ENCODE measurements at places on chromosomes 1 and 21.

DNA sequence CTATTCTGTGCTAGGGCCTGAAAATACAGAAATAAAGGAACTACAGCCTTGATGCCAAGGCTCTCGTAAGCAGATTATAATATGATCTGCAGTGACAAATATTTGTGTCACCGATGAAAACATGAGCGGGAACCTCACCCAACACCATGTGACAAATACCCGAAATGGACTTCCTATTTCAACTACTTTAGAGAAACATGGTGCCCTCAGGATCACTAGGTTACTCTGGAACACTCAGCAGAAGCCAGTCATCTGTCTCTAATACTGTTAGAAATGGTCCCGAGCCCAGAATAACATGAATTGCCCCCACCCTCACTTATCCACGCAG is 463 bp upstream of the VAMP3 start:
- DNase-seq: no peak

DNA sequence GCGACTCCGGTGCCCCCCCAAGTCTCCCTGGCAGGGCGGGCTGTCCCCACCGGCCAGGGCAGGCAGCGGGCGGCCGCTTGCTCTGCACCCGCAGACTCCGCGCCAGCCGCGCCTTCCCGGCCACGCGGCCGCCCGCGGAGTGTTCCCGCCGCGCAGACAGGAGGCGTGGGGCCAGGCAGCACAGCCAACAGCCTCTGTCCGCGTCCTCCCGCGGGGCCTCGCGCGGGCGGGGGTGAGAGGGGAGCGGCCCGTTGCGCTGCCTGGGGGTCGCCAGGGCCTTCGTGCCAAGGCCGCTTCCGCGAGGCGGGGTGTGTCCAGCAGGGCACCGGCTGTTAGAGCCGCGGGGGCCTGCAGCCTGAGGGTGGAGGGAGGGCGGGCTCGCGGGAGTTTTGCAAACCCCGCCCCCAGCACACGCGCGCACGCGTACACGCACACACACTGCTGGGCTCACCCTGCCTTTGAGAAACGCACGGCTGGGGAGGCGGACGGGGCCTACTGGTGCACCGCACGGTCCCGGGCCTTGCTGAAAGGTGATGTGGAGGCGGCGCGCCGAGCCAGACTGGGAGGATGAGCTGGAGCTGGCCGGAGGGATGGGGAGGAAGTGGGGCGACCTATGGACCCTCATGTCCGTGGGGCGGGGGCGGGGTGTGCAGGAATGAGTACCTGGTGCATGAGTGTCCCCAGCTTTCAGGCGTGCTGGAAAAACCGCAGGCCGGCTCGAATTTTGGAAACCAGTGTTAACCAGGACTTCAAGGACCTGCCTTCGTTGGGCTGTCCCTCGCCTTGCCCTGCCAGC is 41.5 kb downstream of the KIAA1614 start:
- DNase-seq: peak; percentile 47

DNA sequence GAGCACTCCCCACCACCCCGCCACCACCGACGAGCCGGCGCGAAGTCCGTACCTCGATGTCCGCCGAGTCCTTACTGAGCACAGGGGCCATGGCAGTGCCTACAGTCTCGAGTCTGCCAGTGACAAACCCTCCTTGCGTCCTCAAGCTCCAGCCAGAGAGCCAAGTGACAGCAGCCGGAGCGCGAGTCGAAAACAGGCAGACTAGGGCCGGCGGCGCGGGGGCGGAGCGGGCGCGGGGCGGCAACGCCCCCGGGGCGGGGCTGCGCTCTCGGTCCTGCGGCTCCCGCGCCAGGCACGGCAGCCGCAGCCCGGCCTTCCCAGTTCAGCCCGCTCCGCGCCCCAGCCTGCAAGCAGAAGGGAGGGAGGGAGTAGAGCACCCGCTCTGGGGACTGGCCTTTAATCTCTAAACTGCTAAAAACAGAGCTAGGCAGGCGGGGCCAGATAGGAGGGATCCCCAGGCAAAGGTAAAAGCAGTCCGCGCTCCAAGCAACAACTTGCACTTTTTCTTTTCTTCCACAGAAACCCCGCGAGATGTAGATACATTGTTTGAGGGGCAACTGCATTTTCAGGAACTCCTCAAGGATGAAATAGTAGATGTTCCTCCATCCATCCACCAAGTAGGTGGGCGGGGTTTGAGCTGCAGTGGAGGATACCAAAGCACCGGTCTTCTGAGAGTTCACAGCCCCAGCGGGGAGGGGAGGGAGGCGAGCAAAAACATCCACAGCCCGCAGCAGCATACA is at the start of gene DPYD:
Gene DPYD, minus strand, starts transcription at position 203 of the 740 bp plus-strand sequence. Its CDS starts 112 bp downstream, at position 91.
- peak; percentile 58 for DNase-seq

DNA sequence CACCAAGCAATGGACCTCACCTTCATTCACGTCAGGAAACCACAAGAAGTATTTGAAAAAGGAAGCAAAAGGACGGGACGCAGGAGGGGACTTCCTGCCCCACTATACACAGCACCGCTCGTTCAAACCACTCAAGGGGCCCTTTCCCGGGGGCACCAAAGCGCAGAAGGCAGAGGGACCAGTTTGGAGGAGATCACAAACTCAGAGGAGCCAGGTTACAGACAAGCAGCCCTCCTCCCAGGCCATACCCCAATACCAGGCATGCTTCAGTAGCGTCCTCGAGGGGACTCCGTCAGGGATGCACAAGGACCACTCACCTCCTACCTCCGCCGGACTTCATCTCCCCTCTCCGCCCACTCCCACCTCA is 685 bp downstream of the CRTC2 start:
- DNase-seq: no peak

GRCh38 chr1:11845641-11846335 is 1.8 kb downstream of the NPPA start:
- no peak for DNase-seq

DNA sequence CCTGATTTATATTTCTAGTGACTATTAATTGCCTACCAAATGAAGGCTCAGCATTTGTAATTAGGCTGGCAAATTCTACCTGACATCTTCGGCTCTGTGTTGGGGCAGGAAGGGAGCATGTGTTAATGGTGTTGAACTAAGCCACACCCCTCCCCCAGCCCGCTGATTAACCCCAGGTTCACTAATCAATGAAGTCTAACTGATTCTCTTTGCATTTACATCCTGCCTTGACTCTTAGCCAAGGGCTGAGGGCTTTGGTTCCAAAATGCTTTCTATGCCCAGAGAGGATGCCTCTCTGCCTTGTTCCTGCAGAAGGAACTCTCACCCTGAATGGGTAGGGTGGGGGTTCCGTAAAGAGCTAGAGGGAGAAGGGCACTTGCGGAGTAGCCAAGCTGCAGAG is 393.1 kb downstream of the CAMTA1 start:
- no peak for DNase-seq

DNA sequence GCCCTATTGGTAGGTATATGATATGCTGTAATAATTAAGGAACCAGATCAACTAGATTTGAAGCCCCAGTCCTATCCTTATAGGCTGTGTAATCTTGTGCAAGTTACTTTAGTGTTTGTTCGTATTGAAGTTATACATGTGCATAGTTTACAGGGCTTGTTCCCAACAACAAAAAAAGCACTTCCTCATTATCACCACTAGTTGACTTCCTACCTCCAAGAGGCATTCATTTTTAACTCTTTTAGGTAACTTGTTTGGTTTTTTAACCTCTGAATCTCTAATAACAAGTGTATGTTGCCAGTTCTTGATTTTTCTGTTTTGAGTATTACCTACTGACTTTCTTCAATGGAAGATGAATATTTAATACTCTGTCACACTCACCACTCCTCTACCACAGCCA is 71.9 kb downstream of the ST3GAL3 start:
- DNase-seq: no peak

DNA sequence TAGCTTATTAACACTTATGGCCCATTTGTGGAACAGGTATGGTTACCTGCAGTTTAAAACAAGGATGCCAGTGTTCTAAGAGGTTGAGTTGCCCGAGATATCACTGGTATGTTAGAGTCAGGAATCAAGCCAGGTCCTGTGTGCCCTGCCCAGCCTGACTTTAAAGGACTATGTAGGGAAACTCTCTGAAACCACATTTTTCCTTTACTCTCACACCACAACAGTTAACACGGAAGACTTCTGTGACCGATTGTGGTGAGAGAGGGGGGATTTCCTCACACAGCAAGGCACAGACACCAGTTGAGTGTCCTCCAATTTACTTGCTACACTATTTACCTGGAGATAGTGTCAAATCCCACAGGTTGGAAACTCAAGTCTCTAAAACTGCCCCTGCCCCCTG is 47.8 kb downstream of the UCK2 start:
- no peak for DNase-seq

GRCh38 chr1:116323491-116323890 is 49.6 kb upstream of the ATP1A1 start:
- no peak for DNase-seq

GRCh38 chr21:36437745-36438128 is 42.2 kb downstream of the CLDN14 start:
- DNase-seq: no peak

DNA sequence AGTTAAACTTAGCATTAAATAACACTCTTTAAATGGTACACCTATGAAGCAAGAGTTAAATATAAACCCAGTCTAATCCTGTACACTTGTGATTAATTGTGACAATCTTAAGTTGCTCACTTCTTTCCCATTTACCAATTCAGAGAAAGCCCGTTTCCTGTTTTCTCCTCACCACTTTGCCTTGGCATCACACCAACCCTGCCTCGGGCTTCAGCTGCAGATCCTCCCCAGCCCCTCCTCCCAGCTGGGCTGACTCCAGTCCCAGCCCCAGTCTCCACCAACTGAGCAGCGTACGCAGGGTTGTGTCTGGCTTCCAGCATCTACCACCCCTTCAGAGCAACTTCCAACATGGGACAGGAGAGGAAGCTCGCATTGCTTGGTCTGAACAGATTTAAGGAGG is 4.1 kb downstream of the PYCR2 start:
- no peak for DNase-seq

GRCh38 chr1:76615253-76616035 is 251.8 kb upstream of the ST6GALNAC5 start:
- no peak for DNase-seq

DNA sequence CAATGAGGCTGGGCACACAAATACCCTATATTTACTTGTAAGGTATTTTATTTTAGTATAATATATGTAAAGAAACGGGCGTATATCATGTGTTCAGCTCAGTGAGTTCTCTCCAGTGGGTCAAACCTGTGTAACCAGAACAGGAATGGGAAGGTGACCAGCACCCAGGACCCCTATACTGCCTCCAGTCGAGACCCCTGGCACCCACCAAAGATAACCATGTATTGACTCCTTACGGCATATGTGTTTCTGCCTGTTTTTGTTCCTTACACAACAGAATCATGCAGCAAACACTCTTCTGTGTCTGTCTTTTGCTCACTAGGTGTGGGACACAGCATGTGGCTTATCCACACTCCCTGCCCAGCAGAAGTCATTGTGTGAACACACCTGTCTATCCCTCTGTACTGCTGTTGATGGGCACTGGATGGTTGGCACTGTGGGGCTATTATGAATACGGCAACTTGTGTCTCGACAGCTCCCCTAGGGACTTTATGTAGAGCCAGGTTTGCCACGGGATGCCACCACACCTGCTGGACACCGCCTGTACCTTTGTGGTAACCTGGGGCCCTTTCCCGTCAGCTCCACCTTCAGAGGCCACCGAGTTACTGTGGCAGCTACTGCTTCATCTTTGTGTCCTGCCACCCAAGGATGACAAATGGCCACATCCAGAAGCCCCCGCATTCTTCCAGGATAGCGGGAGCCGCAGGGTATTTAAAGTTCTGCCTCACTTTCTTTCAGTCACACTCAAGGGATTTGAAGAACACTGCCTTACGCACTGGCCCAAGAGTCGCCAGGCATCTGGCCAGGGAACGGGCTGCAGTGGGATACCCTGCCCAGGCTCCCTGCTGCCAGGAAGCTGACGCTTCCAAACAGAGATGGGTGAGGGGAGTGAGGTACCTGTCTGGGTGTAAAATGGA is 23.5 kb upstream of the C2CD2 start:
- no peak for DNase-seq

DNA sequence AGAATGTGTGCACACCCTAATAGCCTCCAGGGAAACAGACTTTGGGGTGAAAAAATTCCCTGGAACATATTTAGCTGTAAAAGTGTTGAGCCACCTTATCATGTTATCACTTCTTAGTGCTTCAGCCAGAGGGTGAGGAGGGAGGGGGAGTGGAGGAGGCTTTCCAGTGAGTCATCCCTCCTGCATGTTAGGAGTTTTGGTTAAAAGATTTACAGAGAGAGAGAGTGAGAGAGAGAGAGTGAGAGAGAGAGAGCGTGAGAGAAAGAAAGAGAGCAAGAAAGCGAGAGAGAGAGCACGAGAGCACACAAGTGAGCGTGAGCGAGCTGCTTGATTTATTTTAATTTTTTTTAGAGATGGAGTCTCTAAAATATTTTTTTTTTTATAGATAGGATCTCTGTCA is 13.5 kb upstream of the CACNA1E start:
- DNase-seq: no peak

- DNase-seq: no peak
Measured at GRCh38 chr1:153387001-153387400, 3.9 kb downstream of the S100A8 start.

DNA sequence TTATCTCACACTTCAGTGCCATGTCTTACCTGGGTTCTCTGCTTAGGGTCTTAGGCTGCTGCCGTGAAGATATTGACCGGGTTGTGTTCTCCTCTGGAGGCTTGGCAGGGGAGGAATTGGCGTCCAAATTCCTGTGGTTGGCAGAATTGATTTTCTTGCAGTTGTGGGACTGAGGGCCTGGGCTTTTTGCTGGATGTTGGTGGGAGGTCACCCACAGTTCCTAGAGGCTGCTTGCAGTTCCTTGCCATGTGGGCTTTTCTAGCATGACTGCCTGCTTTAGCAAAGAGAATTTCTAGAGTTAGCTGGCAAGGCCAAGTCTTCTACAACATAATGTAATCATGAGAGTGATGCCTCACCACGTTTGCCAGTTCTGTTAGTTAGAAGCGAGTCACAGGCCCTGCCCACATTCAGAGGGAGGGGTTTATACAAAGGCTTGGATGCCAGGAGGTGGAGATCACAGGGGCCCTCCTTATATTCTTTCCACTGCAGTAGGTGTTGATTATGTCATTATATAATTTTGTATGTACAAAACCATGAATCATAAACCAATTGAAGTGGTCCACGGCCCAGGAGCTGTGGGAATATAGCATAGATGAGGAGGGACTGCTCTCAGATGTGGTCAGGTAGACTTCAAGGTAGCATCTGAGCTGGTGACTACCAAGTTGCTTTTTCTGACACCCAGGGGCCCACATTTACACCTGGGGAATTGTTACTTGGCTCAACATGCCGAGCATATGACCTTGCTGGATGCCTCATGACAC is 6.6 kb downstream of the UBL4B start:
- no peak for DNase-seq

DNA sequence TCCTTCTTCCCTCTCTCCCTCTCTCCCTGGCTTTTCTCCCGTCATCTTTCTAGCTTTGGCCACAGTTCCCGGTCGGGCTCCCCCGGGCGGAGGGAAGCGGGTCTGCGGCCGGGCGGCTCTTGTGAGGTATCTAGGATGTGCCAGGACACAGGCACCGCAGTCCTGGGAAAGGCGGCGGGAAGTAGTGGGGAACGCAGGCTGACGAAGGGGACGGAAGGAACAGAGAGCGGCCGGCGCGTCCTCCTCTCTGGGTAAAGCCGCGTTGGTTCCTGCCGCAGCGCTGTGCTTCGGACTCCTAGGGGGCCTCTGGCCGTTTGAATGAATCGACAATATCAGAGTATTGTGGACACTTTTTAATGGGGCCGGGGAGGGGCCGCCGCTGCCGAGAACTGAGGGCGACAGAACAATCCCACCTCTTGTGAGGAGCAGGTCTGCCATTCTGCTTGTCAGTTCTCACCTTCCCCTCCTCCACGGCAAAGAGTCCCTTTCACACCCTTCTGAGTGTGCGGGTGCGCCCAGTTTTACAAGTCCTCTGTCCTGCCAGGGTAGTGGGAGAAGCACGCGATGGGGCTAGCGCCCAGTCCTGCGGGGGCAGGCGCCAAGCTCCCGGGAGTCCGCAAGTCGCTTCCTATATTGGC is 1.2 kb upstream of the LHX9 start:
- no peak for DNase-seq

Data from stimulated activated CD4-positive, alpha-beta T cell treated with anti-CD3 and anti-CD28 coated beads, Interleukin-1b, Interleukin-23, amount 100 ng/mL, for 24 hours (primary cell).